Activated CD8-positive, alpha-beta memory T cell treated with anti-CD3 and anti-CD28 coated beads, Interleukin-2, amount 10 ng/mL, durations not matched to agents 7 days and 5 days (primary cell): ENCODE measurements at places on chromosomes 1 and 21.

DNA sequence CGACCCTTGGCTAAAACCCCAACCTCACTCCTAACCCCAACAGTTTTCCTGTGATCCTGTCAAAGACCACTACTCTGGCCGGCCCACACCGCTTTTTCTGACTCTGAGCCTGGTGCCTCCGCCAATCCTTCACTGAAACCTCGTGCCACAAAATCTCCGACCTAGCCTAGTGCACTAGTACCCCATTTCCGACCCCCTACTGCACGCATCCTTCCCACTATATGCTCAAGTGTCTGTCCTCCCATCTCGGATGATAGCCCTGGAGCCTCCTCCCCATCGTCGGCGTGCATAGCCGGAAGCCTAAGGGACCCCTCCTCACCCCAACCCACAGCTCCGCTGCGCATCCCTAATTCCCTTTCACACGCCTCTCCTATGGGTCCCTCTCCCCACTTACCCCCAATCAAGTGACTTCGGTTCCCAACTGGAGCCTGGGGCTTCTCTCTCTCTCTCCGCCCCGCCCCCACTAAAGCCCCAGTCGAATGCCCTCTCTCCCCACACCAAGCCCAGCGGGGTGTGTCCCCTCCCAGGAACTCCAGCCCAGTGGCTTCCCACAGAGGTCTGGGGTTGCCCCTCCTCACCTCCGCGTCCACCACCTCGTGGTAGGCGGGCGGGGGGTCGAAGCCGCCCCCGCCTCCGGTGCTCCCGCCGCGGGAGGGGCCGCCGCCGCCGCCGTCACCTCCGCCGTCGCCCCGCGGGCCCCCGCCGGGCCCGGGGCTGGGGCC is 791 bp downstream of the USP24 start:
- DNase-seq = peak; percentile 57

DNA sequence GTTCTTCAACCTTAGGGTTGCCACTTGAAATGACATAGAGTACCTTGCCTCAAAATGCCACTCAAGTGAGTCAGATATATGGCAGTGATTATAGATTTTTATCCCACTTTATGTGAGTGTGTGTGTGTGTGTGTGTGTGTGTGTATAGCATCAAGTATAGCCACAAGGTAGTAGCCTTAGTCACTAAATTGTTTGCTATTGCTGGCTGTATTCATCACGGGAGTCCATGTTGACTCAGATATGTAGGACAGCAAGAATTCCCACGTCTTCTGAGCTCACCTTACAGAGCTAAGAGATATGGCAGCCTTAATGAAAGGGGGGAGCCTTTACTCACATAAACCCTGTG is 9.3 kb downstream of the ETS2 start:
- DNase-seq = no peak

DNA sequence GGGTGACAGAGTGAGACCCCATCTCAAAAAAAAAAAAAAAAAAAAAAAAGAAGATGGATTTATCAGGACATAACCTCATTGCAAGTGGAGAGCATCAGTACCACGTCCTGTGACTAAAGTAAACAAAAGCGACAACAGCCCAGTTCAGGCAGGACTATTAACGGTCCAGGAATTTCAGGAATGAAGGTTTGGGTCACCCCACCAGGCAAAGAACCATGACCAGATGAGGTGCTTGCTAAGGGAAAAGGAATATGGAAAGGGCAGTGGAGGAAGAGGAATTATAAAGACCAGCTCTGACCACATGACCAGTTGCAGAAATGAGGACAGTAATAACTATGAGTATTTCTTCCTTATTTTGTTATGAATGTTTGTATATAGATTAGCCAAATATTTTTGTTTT is 35.4 kb upstream of the EIF4G3 start:
- no peak for DNase-seq

DNA sequence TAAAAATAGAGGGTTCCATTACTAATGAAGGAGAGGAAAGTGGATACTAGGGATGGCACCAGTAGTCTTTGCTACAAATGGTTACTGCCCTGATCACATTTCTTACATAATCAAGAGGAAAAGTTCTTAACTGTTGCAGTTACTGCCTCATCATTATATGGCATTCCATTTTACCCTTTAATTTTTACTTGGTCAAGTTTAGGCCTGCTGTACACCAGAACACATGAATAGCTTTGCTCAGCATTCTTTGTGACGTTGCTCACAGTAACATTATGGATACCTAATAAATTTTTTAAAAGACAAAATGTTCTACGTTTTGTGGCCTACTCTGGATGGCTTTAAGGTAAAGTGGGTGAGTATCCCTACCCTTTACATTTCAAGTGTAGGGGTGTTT is 38.6 kb upstream of the CR1L start:
- no peak for DNase-seq

GRCh38 chr1:193417945-193418744 is 231.7 kb upstream of the B3GALT2 start:
- no peak for DNase-seq

DNA sequence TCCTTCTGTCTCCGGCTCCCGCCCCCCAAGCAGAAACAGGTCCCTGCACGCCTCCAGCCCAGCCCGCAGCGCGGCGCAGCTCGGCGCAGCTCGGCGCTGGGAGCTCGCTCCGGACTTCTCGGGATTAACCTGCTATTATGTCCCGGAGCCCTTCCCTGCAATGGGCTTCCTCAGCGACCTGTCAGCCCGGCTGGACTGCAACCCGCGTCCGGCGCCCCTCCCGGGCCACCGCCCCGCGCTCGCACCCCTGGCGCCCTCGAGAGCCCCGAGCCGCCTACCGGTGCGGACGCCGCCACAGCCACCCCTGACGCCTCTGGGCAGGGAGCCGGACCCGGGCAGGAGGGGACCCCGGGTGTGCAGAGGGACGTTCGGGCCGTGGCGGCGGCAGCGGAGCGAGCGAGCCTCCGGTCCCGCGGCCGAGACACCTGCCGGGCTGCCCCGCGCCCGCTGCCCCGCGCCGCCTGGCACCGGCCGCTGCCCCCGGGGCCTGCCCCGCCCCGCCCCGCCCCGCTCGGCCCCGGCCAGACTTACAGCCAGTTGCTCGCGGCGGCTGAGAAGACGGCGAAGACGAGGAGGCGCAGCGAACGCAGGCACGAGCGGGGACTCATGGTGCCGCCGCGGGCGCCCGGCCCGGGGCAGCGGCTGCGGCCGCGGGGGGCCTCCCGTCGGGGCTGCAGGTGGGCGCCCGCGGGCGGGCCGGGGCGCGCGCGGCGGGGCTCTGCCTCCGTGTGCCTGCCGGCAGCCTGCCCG is 407 bp downstream of the WNT4 start:
- DNase-seq = no peak

DNA sequence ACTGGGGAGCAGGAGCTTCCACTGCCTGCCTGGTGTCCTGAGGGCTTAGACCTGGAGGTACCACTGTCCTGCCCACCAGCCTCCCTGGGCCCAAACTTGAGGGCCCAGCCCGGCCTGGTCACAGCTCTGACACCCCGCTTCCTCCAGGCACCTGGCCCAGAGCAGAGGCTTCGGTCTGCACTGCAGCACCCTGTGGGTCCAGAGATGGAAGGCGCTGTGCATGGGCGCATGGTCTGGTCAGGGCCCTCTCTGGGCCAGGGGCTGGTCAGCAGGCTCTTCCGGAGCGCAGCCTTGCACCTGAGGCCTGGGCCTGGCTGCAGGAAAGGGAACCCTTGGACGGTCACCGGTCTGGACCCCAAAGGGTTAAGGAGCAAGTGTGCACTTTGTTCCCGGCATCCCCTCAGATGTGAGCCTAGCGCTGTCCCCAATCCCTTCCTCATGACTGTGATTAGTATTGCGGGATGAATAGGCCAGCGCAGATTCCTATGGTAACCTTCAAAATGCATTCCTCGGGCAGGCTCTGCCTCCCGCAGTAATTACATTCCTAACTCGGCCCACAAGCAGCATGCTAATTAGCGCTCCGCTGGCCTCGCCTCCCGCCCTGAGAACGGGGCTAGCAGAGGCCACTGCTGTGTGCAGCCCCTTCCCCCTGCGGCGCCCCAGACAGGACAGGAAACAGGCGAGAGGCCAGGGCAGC is 36.3 kb downstream of the PRDM16 start:
- DNase-seq = no peak

DNA sequence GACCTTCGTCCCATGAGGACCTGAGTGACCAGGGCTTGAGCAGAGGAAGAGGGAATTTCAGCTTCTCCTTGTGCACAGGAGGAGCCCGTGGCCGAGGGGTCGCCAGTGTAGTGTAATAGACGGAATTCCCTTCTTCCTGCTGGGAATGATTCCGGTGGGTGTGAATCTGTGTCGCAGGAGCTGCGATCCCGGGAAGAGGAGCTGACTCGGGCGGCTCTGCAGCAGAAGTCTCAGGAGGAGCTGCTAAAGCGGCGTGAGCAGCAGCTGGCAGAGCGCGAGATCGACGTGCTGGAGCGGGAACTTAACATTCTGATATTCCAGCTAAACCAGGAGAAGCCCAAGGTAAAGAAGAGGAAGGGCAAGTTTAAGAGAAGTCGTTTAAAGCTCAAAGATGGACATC is 34.4 kb downstream of the MAP3K21 start:
- no peak for DNase-seq

DNA sequence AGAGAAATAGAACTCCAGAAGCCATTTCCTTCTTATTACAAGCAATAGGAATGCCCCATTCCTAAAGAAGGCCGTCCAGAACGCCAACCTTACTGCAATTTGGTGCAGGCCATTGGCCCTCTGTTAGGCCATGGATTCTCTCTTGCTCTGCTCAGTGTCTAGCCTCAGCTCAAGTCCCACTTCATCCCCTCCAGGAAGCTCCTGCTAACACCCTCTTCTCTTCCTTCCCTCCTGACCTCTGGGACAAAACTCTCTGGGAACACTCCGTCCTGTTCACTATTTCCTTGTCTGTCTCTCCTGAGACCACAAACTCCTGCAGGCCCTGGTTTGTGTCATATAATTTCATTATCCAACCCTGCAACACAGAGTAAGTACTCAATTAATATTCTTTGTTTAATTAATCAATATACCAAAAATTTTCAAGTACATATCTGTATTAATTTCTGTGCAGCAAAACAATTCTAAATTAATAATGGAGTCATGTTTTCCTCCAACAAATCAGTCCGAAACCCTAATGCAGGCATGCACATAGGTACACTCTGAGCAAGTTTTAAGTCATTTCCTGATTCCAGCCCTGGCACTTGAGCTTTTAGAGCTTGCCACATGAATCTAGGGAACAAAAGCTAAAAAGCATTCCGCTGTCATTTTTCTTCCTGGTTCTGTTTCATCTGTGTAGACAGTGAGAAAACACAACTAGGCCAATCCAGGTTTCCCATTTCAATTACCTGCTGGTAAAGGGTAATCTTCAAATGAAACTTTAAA is 245.3 kb downstream of the SETD4 start:
- no peak for DNase-seq

DNA sequence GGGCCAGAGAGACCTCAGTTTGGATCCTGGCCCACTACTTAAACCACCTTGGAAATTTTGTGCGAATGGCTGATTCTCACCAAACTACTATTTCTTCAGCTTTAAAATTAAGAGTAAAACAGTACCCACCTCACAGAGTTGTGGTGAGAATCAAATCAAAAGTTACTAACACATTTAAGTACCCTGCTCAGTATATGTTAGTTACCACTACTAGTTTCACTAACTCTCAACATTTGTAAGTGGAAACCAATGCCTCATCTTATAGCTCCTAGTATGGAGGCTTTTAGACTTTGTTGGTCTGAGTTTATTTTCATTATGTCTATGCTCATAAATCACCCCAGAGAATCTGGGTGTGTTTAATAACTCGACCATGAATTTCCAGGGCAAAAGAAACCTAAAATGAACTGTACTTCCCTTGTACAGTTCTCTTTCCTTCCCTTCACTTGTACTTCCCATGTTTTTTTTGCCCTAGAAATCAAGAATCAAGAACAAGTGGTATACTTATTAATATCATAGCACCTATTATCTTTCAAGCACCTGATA is 11.6 kb upstream of the SERBP1 start:
- DNase-seq = no peak

DNA sequence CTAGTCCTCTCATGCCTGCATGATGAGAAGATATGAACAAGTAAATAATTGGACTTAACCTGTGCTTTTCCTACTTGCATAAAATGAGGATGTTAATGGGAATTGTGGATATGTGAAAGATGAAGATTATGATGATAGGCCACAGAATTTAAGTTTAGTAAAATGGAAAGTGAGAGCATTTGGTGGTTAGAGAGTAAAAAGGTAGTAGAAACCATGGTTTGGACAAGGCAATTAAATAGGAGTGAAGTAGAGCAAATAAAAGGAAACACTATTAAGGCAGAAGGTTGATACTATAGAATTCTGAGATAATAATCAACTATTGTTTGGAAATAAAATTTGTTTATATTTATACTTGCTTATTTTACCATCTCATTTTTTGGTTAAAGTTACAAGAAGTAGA is 1162.5 kb downstream of the MRPL39 start:
- DNase-seq = no peak

GRCh38 chr1:17932164-17932563 is 175.4 kb upstream of the IGSF21 start:
- DNase-seq = no peak

GRCh38 chr1:228469413-228470162 is 17.6 kb upstream of the RNF187 start:
- no peak for DNase-seq

- DNase-seq = no peak
Observed at GRCh38 chr1:235582130-235582529, 67.5 kb downstream of the GNG4 start.

DNA sequence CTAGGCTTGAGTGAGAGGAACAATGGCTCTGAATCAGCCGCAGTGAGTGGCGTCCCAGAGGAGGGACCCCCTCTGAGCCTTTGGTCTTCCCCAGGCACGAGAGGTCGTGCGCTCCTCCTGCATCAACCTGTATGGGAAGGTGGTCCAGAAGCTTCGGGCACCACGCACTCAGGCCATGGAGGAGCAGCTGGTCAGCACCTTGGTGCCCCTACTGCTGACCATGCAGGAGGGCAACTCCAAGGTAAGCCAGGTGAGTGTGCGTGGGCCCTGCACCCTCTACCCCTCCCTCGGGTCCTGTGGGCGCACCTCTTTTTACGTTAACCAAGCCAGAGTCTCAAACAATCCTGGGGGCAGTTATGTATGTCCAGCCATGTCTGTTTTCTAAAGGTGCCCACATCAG is 13.7 kb upstream of the TTC4 start:
- no peak for DNase-seq

DNA sequence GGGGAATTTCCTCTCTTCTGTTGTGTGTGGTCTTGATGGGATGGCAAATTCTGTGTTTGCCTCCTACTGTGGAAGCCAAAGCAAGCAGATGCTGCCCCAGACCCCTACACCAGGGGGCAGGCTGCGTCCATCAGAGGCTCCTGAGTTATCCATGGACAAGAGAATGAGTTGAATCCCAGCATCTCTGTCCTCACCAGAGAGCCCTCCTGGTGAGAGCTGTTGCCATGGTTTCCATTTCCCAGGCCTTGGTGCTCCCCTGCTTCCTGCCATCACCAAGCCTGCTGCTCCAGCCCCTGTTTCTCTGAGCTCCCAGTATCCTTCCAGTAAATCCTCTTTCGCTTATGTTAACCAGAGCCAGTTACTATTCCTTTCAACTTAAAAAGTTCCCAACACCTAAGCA is 20.4 kb upstream of the GNG12 start:
- no peak for DNase-seq

- DNase-seq = no peak
Observed at GRCh38 chr1:67838180-67838910, 5.1 kb upstream of the GNG12 start.
